Hematopoietic multipotent progenitor cell treated with erythropoietin and hydrocortisone succinate and interleukin-3 and kit ligand, for 6 days (in vitro differentiated cells): ENCODE measurements at places on chromosomes 3 and 15.

GRCh38 chr3:73752338-73752737 lies 127.6 kb upstream of the PDZRN3 start:
- no peak for DNase-seq

- DNase-seq: no peak
Measured at GRCh38 chr3:73280746-73281145, 219.3 kb downstream of the EBLN2 start.

- no peak for DNase-seq
Measured at GRCh38 chr3:140249188-140249587, 314.2 kb downstream of the CLSTN2 start.

DNA sequence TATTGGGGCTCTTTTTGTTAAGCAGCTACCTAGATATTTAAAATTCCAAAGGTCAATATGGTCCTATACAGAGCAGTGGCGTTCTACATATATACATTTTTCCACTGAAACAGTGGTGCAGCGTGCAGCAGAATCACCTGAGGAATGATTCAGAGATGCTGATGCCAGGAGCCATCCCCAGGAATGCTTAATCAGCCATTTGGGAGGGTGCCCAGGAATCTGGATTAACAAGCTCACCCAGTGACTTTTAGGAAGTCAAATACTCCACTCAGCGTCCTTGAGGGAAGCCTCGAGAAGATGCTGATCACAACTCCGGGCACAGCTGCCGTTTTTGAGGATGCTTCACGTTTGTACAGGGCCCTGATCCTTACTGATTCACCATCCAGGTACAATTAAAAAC lies 82.6 kb upstream of the ARHGEF3 start:
- DNase-seq: no peak

DNA sequence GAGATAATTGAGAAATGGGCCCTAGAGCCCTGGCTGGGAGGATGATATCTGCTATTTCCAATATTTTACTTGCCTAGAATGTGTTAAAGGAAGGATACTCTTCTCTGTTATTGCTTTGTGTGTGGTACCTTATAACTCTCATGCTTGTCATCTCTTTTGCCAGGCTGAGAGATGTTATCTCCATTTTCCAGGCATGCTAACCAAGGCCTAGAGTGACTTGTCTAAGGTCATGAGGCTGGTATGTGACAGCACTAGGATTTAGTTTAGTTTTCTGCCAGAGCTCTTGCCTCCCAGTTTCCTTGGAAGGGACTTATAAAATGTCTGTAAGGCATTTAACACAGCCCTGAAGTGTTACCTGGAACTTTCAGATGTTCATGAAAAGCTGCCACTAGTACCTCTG lies 1.4 kb downstream of the CLK3 start:
- peak; percentile 51 for DNase-seq

DNA sequence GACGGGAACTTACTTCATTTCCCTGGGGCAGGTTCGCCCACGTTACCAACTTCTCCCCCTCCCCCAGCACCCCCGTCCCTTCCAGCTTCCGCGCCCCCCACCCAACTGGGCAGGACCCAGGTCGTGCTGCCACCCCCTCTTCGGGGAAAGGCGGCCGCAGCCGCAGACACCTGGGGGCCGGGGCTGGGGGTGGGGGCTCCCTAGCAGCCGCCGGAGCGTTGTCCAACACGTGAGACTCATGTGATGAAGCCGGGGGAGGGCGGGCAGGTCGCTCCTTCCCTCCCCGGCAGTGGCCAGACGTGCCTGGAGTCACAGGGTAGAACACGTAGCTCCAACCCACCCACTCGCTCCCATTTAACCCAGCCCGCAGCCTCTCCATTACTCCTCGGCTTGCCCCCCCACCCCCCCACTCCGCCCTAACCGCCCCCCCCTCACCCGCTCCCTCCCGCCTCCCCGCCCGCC lies 240 bp upstream of the BHLHE40 start:
- DNase-seq: peak; percentile 96

GRCh38 chr15:65790694-65791334 lies 1.3 kb downstream of the DENND4A start:
- DNase-seq: peak; percentile 73

GRCh38 chr3:138629526-138629925 lies 21.0 kb downstream of the FAIM start:
- DNase-seq: no peak

DNA sequence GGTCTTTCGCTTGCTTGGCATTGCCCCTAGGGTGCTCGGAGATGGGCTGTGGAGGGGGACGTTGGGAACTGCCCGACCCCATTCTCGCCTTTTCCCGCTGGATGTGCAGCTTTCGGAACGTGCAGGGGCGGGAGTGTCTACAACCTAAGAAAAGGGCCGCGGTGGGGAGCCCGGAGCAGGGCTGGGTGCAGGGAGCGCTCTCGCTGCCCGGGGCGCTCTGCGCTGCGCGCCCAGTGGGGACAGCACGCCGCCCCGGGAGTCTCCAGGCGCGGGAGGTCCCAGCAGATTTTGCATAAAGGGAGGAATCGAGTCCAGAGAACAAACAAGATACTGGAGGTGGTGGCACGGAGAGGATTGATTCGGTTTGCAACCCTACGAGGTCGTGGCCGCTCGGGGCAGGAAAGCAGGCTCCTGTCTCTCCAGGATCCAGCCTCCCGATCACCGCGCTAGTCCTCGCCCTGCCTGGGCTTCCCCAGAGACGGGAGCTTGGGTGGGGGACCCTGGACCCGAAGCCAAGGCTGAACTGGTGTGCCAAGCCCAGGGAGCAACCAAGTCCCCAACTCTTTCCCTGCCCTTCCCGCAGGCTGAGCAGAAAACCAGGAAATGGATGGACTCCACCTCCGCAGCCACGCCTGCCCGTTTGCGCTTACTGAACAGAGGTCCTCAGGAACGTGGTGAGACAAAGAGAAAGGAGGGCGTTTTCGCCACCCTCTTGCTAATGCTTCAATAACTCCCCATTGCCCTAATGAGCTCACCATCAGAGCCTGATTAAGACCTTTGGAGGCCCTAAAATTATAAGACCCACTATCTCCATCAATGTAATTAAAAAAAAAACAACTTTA lies 59.7 kb downstream of the NOX5 start:
- DNase-seq: peak; percentile 72

GRCh38 chr3:167450675-167451074 lies 23.2 kb downstream of the SERPINI2 start:
- DNase-seq: no peak

GRCh38 chr15:76935620-76936019 lies 4.1 kb downstream of the RCN2 start:
- DNase-seq: no peak

GRCh38 chr15:84685304-84685703 lies 27.3 kb upstream of the NMB start:
- peak; percentile 53 for DNase-seq

GRCh38 chr15:61605343-61605742 lies 376.2 kb upstream of the RORA start:
- no peak for DNase-seq

- no peak for DNase-seq
Measured at GRCh38 chr3:38696034-38696433, 46.5 kb upstream of the SCN5A start.

DNA sequence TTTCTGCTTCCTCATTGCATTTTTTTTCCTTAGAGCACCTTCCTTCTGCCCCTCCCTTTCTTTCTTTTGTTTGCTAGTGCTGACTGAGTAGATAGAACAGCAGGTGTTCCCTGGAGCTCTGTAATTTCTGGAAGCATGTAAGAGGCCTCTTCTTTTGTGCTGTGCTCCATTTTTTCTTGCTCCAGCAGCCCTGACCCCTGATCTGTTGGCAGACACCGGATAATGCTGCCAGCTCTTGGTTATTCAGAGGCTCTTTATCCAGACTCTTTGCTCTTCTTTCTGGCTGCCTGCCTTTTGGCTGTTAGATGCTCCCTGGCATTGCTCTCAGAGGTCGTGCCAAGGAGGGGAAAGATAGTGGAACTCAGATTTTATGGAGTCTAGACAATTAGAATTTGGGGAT lies 104.4 kb upstream of the RBMS3 start:
- no peak for DNase-seq

DNA sequence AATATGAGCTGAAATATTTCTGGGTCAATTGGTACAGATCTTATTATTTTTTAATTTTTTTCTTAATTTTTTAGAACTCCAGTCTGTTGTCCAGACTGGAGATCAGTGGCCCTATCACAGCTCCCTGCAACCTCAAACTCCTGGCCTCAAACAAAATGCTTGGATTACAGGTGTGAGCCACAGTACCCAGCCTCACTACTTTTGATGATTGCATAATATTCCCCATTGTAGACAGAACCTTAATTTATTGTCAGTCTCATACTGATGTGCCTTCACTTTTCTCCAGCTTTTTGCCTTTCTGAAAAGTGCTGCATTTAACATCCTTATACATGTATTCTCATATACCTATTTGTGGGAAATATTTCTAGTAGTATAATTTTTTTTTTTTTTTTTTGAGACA lies 144.9 kb downstream of the LIPC start:
- DNase-seq: no peak

- peak; percentile 37 for DNase-seq
Measured at GRCh38 chr3:3189102-3189727, 9.7 kb upstream of the CRBN start.

DNA sequence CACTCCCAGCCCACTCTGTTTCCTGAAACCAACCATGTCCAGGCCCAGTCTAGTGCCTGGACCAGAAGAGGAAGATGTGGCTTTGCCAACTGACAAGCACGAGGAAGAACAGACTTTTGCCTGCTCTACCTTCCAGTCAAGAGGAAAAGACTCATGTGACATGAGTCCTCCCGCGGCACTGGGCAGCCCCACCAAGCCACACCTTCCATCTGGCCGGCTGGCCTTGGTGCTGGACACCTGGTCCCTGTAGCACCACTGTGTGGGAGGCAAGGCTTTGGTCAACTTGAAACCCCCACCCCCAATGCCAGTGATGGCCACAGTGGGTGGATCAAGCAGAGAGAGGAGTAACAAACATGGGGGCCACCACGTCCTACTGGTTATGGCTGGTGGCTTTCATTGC lies 12.5 kb downstream of the CHDH start:
- no peak for DNase-seq

GRCh38 chr15:64614519-64614918 lies 154.1 kb downstream of the ZNF609 start:
- DNase-seq: no peak

GRCh38 chr3:71525391-71525790 lies 58.1 kb downstream of the FOXP1 start:
- DNase-seq: peak; percentile 30

- no peak for DNase-seq
Measured at GRCh38 chr3:145581694-145582093, 579.3 kb downstream of the PLOD2 start.

- DNase-seq: peak; percentile 49
Measured at GRCh38 chr3:137121704-137122314, 164.0 kb downstream of the IL20RB start.

DNA sequence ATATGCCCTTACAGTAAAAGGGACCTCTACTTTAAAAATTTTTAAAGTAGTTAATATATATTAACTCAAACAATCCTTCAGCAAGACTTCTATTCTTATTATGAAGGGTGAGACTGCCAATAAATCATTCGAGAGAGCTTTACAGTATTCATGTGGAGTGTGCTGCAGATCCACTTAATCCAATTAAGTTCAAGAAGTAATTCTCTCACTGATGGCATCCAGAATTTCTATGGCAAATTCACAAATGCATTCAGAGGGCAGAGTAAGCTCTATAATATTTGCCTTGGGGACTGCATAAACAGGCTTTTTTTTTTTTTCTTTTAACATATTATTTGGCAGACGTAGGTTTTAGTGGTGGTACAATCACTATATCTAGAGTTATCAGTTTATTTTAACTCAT lies 692.0 kb downstream of the NLGN1 start:
- no peak for DNase-seq

DNA sequence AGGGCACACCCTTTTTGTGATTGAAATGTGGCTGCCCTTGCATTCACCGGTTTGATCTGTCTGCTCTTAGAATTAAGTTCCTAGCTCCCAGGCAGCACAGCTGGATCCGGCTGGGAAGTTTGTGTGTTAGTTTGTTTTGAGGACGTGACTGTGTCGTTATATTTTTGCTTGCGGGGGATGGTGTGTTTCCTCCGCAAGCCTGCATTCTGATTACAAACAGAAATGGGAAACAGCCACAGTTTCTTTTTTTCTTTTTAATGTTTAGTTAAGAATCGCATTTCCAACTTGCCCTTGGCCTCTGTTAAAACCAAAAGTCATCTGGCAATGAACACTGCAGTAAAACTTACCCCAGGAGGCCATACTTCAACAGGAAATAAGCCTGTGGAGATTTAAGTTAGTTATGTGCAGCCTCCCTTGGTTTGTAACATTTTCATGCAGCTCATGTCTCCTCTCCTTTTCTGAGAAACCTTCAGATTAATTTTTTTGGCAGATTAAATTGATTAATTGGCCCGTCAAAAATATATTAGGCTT lies 888 bp downstream of the TMOD3 start:
- peak; percentile 30 for DNase-seq

DNA sequence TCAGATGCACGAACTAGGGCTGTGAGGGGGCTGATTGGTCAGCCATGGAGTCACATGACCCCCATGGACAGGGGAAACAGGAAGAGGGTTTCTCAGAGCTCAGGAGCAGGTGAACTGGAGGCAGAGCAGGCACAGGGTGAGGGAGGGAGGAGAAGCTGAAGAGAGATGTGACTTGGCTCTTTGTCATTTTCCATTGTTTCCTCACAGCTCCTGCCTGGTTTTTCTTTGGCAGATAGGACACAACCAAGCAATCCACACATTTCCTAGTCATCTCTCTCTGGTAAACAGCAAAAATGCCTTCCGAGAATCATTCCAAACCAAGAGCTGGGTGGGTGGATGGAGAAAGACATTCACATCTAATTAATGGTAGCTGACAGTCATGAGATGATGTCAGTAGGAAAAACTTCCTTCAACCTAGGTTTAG lies 43.4 kb upstream of the LMCD1 start:
- DNase-seq: no peak

GRCh38 chr3:174340624-174341587 lies 518.2 kb upstream of the NAALADL2 start:
- no peak for DNase-seq

DNA sequence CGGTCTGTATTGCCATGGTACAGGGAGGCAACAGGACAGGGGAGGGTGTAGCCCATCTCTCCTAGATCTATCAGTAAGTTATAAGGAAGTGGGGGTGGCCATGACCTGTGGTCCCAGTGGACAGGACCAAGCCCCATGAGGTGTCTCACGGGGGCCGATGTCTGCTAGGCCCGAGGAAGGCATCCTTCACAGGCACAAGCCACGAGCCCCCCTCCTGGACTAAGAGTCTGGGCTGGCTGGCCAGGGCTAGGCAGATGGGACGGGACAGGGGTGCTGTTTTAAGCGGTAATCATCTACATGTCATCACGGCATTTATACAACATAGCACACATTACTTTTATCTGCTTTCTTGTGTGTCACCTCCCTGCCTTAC lies 2.6 kb upstream of the TBC1D2B start:
- no peak for DNase-seq

DNA sequence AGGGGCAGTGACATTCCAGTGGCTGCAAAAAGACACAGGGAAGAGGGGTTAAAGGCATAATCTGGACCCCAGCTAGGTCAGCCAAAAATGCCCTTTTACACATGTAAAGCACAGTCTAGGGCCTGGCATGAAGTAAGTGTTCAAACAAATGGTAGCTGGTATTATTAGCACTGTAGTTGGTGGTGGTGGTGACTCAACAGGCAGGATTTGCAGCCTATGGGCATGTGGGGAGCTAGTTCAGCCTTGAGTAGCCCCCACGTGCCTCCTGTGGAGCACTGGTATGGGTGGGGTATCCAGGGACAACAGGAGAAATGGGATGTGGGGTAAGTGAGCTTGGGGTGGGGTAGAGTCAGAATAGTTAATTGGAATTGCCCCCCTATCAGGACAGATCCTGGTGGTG lies 27.6 kb downstream of the DNASE1L3 start:
- DNase-seq: no peak
